ENCODE measurements at places on chromosomes 7 and 10.

DNA sequence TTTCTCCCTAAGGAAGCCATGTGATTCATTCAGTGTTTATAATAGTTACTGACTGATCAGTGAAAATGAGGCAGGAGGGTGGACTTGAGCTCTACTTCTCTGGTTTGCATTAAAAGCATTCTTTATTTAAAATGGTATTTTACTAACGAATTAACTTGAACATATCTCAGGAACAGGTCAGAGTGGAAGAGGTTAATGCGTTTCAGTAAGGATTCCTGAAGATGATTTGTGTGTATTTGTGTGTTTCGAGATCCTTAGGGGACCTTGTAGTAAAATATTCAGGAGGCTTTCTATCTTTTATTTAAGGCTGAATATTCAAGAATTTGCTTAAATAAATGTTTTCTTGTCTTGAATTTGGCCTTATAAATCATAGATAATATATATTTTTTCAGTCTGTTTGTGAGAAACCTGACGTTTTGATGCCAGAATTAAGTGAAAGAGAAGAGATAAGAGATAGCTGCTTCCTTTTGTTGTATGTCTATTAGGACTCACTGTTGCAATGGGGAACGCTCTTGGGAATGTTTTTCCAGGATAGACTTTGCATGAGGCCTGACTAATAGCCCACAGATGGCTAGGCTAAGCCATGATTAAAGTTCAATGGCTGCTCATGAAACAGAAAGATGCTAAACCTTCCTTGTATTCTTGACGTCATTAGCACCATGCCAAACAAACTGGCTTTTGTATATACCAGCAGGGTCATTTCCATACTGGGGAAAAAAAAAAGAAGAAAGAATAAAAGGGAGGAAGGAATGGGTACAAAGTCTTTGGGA is 93.8 kb upstream of the MTPN start:
- no peak for DNase-seq

- peak; percentile 95 for DNase-seq
These were observed at the start of gene EIF3B for GRCh38 chr7:2354186-2354938. Gene EIF3B, plus strand, starts transcription at chr7:2354827. Its CDS starts 95 bp downstream, at chr7:2354922.

DNA sequence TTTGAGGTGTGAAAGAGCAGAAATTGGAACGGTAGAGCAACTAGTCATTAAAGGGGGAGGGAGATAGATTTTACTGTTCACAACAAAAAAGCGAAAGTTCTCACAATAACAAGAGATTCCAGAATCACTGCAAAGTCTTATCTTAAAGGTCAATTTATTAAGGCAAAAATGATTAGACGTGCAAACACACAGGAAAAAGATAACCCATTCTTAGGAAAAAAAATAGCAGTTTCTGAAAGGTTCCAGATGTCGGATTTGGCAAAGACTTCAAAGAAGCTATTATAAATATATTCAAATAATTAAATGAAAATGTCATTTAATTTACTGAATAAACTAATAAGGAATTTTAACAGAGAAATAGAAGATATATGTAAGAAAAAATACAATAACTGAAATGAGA is 70.8 kb upstream of the GNAI1 start:
- DNase-seq = no peak

- no peak for DNase-seq
These were observed 290.0 kb upstream of the GLI3 start for GRCh38 chr7:42527004-42527403.

GRCh38 chr7:116713918-116714317 is 41.9 kb downstream of the MET start:
- DNase-seq = no peak

DNA sequence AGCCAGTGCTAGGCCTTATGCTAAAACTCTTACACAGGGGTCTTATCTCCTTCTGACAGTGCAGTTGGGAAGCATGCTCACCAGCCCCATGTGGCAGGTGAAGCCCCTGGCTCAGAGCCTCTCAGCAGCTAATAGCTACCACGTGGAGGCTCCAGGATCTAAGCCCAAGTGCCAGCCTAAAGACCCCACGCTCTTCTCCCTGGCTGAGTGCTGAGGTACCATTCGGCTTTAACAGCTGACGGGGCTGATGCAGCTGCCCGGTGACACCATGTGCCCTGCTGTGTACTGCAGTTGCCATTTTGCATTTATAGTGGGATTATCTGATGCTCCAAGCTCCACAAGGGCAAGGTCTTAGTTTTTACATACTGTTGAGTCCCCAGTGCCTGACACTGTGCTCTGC is 515.7 kb upstream of the GALNT17 start:
- no peak for DNase-seq

- DNase-seq = no peak
These were observed 7.8 kb downstream of the ADAM12 start for GRCh38 chr10:126380352-126381076.

DNA sequence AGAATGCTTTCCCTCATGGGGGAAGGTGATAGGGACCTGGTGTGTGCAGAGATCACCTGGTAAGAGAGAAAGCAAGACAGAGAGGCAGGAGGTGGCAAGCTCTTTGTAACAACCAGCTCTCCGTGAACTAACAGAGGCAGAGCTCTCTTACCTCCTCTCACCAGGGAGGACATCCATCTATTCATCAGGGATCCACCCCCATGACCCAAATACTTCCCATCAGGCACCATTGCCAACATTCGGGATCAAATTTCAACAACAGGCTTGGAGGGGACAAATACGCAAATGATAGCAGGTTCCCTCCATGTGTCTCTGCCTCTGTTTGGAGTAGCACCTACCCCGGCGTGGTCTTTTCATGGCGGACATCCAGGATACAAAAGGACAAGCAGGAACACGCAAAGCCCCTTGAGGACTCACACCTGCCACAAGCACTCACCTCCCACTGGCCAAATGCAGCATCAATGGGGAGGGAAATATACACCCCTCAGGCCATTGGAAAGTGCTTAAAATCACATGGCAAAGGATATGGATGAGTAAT is 431.2 kb upstream of the AUTS2 start:
- DNase-seq = no peak

GRCh38 chr10:51607463-51607835 is 91.9 kb downstream of the CSTF2T start:
- no peak for DNase-seq

DNA sequence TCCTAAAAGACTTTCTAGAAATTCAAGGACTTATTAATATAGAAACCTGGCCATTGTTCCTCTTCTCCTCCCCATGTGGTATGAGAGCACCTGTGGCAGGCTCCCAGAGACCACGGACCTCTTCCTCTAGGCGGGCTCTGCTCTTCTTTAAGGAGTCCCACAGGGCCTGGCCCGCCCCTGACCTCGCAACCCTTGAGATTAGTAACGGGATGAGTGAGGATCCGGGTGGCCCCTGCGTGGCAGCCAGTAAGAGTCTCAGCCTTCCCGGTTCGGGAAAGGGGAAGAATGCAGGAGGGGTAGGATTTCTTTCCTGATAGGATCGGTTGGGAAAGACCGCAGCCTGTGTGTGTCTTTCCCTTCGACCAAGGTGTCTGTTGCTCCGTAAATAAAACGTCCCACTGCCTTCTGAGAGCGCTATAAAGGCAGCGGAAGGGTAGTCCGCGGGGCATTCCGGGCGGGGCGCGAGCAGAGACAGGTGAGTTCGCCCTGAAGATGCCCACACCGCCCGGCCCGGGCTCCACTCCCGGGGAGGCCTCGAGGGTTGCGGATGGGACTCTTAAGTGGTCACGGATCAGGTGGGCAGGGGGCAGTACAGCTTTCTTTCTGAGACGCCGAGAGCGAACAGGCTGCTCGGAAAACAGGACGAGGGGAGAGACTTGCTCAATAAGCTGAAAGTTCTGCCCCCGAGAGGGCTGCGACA is at the start of gene SLC26A4:
TSS of gene SLC26A4 (plus strand) at position 448 of the 700 bp plus-strand sequence. CDS start 814 bp downstream, outside the sequence.
- no peak for DNase-seq

- DNase-seq = no peak
These were observed 86.5 kb downstream of the TMEM178B start for GRCh38 chr7:141160246-141160860.

DNA sequence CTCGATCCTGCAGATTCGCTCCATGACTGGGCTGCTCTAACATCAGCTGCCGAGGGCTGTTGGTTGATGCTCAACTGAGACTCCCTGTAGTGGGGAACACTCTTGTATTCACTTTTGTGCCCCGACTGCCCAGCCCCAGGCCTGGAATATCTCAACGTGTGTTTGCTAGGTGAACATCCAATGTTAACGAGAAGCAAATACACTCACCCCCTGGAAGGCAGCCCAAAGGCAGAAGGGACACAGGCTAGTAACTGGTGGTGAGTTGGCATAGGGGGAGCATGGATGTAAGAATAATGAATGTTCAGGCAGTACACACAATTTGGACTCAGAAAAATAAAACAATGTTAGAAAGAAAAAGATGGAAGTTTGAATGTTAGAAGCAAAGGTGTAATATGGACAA is 24.0 kb upstream of the RBM33 start:
- DNase-seq = no peak

DNA sequence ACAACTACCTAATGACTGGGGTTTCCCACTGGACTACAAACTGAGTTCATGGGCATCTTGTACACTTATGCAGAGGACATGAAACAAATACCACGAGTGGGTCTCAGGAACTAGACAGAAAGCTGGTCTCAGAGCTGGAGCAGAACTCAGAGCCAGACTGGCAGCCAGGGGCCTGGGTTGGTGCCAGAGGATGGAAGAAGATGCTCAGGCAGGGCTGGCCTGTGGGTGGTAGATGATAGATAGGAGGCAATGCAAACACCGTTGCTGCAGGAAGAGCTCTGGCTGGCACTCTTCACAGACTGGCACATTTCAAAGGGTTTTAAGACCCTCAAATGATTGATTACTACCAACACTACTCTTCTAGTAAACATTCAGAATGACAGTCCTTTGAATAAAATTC is 28.8 kb downstream of the ENO4 start:
- DNase-seq = no peak

DNA sequence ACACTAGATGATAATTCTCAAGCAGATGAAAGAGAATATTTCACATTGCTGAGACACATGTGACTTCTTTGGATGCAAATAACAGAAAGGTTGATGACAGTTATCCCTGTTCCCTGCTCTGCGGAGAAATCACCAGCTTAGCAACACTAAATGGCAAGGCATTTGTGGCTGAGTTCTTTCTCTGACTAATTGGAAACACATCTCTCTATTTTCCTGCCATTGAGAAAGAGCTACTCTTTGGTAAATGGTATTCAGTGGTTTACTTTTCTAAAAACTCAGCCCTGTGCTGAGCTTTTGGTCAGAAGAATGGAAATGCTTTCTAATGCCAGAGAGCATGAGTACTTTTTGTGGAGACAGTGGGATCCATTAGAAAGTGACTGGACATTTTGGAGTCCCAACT is 771.4 kb downstream of the LRMDA start:
- no peak for DNase-seq

DNA sequence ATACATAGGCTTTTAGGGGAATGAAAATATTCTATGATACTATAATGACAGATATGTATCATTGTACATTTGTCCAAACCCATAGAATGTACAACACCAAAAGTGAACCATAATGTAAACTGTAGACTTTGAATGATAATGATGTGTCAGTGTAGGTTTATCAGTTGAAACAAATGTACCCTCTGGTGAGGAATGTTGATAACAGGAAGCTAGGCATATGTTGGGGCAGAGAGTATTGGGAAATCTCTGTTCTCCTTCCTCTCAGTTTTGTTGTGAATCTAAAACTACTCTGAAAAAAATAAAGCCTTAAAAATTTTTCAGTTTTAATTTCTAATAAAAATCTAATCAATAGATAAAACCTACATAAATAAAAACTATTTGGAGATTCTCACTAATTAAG is 36.9 kb downstream of the C1GALT1 start:
- DNase-seq = no peak

DNA sequence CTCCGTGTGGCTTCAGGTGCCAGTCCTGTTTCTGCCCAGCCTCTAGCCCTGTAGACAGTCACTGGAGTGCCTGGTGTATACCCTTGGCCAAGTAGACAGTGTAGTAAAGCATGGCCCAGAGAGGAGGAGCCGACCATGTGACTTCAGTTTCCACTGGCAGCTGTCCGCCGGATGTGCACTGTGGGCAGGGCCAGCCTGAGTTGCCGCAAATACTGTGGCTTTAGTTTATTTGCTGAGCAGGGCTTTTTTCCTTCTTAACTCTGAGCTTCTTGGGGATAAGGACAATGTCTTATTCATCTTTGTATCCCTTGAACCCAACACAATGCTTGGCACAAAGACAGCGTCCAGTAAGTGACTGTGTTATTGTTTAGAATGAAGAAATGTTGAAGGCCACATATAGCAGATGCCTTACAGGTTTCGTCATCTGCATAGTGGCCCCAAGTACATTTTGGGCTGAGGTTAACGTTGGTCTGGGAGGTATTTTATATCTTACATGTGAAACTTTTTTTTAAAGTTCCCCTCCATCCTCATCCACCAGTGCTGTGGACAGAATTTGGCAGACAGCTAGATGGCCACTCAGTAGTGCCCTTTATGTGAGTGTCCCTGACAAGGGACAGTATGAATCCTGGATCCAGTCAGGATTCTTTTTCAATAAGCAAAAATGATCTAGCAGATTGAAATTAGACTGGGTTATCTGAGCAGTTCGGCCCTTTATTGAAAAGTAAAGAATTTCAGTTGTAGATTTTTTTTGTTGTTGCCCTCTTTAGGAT is 40.6 kb downstream of the CYP17A1 start:
- DNase-seq = peak; percentile 96

GRCh38 chr7:34840176-34840785 is 182.3 kb downstream of the NPSR1 start:
- no peak for DNase-seq

DNA sequence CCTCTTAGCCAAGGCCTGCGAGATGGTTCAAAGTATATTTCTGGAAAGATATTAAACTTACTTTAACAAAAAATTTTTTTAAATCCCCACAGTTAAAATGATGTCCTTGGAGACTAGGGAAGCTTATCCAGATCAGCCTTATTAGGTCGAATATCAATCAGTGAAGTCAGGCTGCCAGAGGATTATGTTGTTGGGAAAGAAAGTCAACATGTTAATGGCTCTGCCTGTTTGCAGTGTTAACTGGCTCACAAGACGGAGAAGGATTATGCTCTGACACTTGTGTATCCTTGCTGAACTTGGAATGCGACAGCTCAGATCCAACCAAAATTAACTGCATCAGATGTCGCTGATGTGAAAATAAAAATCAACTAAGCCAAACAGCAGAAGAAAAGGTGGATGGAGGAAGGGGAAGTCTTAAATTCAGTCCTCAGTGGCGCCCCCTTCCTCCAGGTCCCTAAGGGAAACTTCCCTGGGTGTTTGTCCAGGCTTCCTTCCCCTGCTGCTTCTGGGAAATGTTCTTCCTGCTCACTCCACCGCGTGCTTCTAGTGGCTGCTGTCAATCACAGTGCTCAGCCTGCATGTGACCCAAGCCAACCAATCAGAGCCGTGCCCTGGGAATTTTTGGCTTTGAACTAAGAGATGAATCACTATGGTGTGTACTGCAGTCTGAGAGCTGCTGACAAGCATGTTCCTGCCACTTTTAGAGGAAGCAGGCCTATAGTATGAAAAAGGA is 690.4 kb upstream of the NRP1 start:
- no peak for DNase-seq

DNA sequence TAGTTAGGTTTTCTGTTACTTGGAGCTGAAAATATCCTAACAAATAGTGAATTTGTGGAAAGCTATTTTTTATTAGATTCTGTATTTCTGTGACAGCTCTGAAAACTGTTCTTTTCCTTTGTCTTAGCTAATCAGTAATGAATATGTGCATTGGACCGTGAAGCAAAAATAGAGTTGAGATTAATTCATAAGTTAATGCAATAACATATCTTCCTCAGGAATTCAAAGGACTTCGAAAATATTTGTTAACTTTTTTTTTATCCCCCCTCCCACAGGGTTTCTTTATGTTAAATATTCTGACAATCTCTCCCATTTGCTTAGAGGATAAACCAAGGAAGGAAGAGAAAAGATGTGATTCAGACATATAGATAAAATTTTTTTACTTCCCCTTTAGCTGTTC is 101.4 kb downstream of the PODXL start:
- no peak for DNase-seq

- DNase-seq = no peak
These were observed 6.0 kb downstream of the GAD2 start for GRCh38 chr10:26222563-26222962.

Measured in sigmoid colon (tissue), 7 donors.